ENCODE measurements at places on chromosomes 4 and X.

- no peak for DNase-seq
These were observed 2.2 kb upstream of the APELA start for GRCh38 chr4:164874789-164875188.

GRCh38 chr4:74033739-74034138, 4.8 kb downstream of the CXCL3 start:
- no peak for DNase-seq

GRCh38 chr4:182885738-182886077, 31.5 kb downstream of the DCTD start:
- DNase-seq, result peak; percentile 1

GRCh38 chr4:129264008-129264657, 168.2 kb downstream of the C4orf33 start:
- DNase-seq, result no peak

- DNase-seq, result no peak
These were observed 28.7 kb downstream of the PAPSS1 start for GRCh38 chr4:107691378-107691777.
